H4 (cell line): ENCODE measurements at places on chromosomes 12 and 14. TPM values are rescaled to one million over a fixed set of nuclear protein-coding genes. Genes with fewer than 3 reads are reported as not detected.

- DNase-seq: no peak
Observed at GRCh38 chr12:15932971-15933370, 21.8 kb downstream of the DERA start.

Gene TMEM119
- total RNA-seq: 1.4 and 1.9 TPM in 2 replicates

Gene GYS2
- not detected in 2 replicates for total RNA-seq

DNA sequence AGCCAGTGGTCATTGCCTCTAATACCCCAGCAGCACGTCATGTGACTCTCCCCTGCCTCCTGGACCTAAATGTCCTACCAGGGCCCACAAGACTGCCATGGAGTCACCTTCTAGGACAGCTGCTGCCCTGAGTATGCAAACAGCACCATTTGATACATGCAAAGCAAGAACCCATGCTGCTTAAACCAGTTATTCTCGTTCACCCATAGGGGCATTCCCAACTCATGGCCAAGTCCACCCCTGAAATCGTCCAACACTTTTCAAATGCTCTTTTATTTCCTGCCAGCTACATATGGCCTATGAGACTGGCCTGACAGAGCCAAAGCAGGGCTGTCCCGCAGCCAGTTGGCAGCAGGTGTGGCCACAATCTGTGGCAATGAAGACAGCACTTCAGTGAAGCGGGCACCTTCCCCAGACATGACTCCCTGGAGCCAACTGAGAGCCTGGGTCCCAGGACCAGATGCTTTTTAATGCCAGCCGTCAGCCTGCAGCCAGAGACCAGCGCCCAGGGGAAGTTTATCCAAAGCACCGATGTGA, 99.9 kb downstream of the BCAT1 start:
- DNase-seq: no peak

Gene HOXC13
- 2.0 and 4.4 TPM in 2 replicates for total RNA-seq

DNA sequence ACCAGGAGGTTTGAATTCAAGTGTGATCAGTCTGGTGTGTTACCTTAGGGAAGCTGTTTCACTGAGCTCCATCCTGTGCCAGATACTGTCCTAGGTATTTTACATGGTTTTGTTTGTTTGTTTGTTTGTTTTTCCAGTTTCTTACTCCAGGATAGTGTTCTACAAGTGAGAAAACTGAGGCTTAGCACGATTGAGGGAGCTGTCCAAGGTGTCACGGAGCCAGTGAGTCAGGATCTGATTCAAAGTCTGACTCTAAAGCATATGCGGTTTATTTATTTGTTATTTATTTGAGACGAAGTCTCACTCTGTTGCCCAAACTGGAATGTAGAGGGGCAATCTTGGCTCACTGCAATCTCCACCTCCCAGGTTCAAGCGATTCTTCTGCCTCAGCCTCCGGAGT, 79.7 kb upstream of the GNG2 start:
- no peak for DNase-seq

GRCh38 chr14:24274101-24274543, 2.7 kb upstream of the RABGGTA start:
- no peak for DNase-seq

Gene NEMP1
- total RNA-seq: 10.5 and 18.0 TPM in 2 replicates

GRCh38 chr14:32694795-32695449, 243.8 kb upstream of the NPAS3 start:
- no peak for DNase-seq

GRCh38 chr14:96243785-96244184, 12.2 kb upstream of the BDKRB1 start:
- DNase-seq: no peak

DNA sequence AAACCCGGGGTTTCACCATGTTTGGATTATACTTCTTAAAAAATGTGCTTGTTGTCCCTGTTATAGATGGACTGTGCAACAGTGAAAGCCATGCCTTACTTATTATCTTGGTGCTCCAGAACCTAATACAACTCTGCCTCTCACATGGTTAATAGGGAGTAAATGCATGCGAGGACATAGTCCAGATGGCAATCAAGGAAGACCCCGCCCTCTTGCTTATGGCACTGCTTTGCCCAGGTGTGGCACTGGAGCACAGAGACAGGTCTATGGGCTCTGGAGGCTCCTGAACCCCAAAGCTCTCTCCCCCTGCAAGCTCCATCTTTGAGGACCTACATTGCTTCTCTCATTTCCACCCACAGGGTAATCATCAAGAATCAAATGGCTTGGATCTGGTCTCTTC, 162.1 kb upstream of the NTF3 start:
- DNase-seq: no peak
